NCI-H2081 treated with DMSO at 0.1 percent for 48 hours (cell line): ENCODE measurements at places on chromosomes 7 and 10.

DNA sequence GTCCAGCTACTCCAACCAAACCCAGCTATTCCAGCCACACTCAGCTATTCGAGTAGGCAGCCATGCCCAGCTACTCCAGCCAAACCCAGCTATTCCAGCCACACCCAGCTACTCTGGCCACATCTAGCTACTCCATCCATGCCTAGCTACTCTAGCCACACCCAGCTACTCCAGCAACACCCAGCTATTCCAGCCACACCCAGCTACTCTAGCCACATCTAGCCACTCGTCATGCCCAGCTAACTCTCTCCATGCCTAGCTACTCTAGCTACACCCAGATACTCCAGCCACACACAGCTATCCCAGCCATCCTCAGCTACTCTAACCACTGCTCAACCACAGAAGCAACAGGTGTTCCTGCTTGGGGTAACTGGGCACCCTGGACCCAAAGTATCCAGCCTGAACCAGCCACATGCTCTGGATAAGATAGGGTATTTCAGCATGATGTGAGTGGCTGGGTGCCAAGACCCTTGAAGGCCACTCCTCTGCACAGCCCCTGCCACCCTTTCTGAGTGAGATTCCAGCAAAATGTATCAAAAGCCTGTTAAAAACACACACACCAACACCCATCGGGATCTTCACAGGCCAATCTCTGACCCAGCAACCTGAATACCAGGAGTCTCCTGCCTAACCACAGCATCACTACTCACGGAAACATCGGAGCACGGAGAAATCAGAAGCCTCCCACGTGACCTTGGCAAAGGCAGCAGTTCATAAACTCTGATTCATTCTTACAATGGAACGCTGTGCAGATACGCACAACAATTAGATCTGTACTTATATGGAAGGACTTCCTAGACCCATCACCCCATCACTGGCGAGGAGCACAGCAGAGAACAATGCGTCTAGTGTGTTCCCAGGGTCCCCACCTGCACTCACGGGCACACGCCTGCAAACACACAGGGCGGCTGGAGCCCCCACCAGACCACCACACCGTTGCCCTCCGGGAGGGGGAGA, 51.8 kb upstream of the DNAAF5 start:
- no peak for DNase-seq

GRCh38 chr7:116167177-116167576, 43.2 kb upstream of the TES start:
- no peak for DNase-seq

DNA sequence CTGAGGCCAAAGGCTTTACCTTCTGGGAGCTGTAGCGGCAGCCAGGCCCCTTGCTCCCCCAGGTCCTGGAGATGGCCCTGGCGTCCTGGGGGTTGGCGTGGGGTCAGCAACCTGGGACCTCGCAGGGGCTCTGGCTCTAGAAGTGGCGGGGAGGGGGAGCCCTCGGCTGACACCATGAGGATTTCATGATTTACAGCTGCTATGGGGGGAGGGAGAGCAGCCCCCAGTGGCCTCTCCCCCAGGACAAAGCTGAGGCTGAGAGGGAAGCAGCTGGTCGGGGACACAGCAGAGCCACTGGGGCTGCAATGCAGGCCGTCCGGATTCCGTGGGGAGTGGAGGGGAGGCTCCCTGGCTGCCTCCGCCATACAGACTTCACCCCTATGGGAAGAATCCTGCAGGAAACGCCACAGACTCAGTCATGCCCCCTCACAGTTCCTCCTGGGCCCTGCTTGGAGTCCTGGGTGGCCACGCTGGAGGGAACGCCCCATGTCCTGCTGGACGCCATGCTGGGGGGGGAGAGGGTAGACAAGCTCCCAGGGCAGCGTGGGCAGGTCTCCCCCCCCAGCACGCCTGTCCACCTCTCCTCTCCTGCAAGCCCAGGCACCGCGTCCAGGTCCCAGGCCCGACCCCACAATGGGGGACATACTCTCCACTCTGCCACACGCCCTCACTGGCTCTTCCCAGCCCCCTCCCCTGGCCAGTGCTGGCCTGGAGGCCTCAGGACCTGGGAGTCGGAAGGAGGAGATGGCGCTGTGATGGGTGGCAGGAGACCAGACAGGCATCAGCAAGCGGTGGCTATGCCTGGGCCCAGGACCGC, 243.6 kb downstream of the ELFN1 start:
- DNase-seq = no peak

GRCh38 chr10:116803451-116804249, 45.6 kb upstream of the ENO4 start:
- DNase-seq = no peak
